SK-N-MC (cell line): ENCODE measurements at places on chromosomes 4 and X.

- DNase-seq: no peak
Observed at GRCh38 chr4:173835903-173836302, 305.9 kb upstream of the HAND2 start.

DNA sequence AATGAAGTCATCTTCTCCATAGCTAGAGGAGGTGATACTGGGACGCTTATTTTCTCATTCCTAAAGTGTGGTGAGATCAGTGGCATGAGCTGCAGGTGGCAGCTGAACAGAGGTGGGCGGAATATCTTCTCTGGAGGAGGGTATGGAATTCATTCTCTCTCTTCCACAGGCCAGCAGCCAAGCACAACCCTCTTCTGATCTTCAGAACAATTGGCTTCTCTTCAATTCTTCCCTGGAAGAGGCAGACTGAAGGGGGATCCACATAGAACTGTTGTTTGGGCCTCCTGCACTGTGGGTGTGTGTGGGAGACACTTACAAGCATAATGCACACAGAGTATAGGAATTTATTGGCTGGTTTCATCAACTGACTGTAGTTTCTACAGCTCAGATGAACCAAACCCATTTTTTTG lies 180.4 kb upstream of the RASGEF1B start:
- DNase-seq: no peak

DNA sequence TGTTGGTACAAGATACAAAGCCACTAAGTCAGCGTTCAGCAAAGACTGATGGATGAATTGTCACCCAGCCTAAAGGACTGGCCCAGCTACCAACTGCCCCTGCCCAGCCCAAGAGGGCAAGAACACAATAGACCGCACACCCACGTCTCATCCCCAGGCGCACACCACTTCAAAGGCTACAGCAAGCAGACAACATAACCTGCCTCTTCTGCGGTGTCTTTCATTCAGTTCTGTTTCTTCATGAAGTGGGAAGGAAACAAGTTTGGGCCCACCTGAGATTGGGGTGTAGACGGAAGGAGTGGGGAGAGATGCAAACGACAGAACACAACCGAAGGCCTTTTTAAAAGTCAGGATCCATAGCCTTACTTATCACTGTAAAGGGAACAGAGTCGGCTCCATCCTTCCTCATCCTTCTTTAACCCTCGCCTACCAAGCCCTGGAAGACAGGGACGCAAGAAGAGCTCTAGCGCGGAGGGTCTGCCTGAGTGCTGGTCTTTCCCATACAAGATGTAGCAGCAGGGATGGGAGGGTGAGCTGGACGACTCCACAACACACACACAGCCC lies 691 bp downstream of the SCARB2 start:
- DNase-seq: no peak

DNA sequence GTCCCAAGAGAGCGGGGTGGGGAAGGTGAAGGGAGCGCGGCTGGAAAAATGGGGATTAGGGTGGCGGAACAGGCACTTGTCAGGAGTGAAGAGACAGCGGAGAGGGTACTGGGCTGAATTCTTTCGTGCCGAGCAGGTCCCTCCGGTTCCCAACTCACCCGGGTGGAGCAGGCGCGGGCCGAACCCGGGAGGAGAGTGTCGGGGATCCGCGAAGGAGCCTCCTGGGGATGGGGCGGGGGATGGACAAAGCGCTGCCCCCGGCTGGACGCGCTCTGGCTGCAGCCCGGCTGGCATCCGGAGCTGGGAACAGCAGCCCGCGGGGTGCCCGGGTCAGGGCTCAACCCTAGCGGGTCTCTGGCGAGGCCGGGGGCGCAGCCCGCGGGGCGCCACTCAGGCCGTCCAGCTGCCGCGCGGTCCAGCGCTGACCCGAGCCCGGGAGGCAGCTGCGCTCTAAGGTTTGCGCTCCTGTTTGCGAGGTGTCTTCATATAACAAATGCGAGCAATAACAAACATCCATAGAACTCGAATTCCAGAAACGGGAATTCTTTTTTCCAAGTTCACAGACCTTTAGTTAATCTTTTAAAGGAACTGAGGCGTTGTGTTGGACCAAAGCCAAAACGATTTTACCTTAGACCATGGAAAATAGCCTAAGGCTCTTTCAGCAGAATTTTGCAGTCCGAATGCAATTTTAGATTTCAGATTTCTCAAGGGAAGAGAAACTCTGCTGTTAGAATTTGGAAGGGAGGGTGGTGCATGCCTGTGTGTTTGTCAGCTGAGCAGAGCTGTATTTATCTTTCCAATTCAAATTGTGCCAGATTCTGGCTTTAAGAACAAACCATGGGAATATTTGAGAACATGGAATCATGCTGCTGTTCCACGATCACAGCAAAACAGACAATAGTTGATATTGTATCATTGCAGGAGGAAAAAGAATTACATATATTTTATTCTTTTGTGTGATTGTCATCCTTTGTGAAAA lies 744 bp downstream of the NPY5R start:
- no peak for DNase-seq

DNA sequence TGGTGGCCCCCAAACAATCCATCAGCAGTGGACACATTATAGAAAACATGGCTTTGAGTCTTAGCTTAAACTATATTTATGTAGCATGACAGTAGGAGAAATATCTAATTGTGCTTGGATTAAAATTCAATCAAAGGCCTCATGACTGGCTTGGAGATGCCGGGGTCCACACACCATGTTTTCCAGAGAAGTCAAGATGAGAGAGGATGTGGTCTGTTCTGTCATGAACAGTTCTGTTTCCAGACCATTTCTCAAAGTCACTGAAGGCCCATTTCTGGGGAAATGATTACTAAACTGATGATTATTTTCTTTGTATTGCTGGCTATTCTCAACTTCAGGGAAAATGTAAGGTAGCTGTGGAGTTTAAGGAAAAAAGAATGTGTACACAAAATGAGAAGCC lies 76.3 kb downstream of the C4orf51 start:
- no peak for DNase-seq

- DNase-seq: no peak
Observed at GRCh38 chr4:143095447-143095846, 89.3 kb upstream of the USP38 start.

- DNase-seq: peak; percentile 3
Observed at GRCh38 chr4:2663275-2663674, 92.9 kb downstream of the TNIP2 start.

DNA sequence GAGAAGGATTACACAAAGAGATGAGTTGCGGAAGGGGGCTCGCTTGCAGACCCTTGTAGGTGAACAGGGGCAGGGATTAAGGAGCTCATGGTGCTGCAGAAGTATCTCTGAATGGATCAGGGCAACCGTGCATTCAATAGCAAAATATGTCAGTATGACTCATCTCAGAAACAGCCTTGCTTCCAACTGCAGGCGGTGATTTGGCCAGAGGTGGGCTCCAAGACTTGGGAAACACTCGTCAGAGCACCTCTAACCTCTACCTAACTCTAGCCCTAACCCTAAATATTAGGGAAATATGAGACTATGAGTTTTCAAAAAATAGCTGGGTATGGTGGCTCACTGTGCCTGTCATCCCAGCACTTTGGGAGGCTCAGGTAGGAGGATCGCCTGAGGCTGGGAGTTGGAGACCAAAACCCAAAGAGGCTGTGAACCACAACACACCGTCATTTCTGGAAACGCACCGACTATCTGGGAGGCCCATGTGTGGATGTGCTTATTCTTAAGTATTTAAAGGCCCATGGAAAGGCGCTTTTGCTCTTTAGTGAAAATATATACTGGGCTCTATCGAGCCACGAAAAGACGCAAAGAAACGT lies 102.6 kb downstream of the DHRSX start:
- DNase-seq: no peak

GRCh38 chr4:83282049-83282535 lies 2.5 kb downstream of the COQ2 start:
- DNase-seq: peak; percentile 51

DNA sequence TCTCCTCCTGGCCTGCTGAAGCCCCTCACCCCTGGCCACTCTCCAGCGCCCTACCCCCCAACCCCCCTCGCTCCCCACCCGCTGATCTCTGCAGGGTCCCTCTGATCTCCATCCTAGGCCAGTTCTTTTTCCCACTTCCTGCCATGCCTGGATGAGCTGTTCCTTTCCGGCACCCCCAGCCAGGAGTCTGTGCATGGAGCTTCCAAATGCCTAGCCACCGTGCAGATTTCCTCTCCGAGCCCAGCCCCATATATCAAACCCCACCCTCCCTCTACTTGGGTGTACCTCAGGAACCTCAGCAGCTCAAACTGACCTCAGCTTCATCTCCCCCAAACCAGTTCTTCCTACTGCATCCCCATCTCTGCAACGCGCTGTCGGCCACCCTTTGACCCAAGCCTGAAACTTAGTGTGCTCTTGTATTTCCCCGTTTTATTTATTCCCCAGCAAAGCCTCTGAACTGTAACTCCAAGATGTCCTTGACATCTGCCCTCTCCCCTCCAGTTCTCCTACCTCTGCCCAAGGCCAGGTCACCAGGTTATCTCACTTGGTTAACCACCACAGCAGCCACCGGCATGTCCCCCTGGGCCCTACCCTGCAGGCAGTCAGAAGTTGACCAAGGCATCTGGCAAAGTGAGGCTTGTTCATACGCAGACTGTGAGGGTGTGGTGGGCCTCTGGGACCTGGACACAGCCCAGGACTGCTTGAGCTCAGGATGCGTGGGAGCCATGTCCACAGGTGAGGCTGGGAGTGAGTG lies 194.9 kb upstream of the PSAPL1 start:
- DNase-seq: no peak

GRCh38 chr4:67556436-67556835 lies 2.1 kb upstream of the STAP1 start:
- no peak for DNase-seq

DNA sequence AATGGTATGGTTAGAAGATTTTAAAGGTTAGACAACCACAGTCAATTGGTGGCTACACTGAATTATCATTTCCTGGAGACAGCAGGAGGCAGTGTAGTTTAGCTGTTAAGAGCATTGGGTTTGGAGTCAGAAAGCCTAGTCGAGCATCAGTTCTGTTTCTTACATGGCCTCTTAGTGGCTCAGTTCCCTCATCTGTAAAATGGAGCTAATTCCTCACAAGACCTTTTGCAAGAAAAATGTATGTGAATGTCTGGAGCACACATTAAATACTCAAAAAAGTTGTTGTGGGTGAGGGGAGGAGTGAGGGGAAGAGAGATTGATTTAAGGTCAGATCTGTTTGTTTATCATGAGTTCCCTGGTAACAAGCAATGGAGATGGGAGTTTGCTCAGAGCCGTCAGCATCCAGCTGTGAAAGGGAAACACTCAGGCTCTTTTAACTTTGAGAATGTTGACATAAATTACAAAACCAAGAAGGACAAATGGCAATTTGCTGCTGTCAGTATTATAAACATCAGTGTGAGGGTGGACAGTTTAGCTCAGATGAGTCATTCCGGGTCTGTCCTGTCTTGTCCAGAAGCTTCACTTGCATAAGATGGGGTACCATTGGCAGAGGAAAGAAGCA lies 98.2 kb upstream of the PGRMC2 start:
- no peak for DNase-seq

DNA sequence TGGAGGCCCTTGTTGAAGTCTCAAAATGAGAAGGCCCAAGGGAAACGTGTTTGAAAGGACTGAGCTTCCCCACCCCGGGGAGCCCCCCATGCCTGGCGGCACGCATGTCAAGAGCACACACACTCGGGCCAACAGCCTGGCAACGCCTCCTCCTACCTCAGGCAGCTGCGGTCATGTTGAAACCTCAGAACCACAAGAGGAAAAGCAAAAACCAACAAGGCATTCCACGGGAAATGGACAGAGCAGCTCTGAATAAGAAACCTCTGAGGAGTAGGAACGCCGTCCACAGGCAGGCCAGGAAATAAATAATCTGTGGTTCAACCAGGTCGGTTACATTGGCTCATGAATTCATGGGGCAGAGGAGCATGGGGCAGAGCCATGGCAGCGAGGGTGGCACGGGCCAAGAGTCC lies 95.7 kb upstream of the AFAP1 start:
- DNase-seq: peak; percentile 3

GRCh38 chrX:128250621-128251020 lies 198.4 kb upstream of the ACTRT1 start:
- no peak for DNase-seq

DNA sequence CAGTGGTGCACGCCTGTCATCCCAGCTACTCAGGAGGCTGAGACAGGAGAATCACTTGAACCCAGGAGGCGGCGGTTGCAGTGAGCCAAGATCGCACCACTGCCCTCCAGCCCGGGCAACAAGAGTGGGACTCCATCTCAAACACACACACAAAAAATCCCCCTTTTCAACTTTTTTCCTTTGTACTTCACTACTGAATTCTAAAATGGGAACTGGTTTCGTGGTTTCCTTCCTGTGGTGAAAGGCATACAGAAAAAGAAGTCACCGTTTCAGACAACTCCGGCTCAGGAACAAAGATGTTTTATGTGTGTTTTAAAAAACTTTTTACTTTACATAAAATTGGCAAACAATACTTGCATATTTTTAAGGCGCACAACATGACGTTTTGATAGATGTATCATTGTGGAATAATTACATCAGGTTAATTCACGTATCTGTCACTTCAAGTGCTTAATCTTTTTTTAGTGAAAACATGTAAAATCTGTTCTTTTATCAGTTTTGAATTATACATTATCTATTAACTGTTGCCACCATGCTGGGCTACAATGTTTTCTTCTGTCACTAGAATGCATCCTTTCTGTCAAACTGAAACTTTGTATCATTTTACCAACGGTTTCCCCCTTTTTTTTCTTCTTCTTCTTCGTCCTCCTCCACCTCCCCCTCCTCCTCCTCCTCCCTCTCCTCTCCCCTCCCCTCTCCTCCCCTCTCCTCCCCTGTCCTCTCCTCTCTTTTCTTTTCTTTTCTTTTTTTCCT lies 186.0 kb downstream of the CRLF2 start:
- no peak for DNase-seq

DNA sequence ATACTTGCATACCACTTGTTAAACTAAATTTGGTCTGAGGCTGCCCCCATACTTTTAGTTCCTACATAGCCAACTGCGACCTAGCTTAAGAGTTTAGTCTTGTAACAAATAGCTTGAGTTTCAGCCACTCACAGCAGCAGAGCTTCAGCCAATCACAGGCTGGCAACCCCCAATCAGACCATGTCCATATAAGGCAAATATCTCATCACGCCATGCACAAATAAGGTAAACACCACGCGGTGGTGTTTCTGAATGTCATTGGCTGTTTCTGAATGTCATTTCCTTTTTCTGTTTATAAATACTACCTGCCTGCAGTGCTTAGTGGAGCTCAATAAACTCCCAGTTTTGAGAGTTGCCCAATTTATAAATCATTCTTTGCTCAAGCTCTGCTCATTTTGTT lies 143.1 kb upstream of the MAD2L1 start:
- no peak for DNase-seq
